NCI-H2107 (cell line): ENCODE measurements at places on chromosomes 16 and 17.
A peak's percentile ranks its signal among the peaks of the same experiment; 100 is the strongest.

DNA sequence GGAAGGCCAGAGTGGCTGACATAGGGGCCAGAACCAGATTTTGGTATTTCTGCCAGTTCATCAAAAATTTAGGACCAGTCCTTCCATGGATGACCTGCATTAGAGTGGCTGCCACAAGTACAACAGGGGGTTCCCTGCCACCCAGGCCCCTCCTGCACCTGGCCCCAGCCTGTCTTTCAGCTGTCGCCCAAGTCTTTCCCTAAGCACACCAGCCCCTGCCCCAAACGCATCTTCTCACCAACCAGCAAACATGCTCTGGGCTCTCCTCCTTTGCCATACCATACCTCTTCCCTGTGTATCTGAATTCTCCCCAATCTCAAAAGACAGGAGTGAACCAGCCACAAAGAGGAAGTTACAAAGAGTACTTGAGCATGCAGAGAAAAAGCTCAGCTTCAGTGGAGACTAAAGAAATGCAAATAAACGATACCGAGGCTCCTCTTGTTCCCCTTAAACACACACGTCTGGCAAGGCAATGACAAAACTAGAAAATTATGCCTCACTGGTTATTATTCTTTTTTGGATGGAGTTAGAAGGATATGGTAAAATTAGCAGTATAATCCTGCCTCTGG, 130.6 kb downstream of the DYNLRB2 start:
- no peak for DNase-seq

DNA sequence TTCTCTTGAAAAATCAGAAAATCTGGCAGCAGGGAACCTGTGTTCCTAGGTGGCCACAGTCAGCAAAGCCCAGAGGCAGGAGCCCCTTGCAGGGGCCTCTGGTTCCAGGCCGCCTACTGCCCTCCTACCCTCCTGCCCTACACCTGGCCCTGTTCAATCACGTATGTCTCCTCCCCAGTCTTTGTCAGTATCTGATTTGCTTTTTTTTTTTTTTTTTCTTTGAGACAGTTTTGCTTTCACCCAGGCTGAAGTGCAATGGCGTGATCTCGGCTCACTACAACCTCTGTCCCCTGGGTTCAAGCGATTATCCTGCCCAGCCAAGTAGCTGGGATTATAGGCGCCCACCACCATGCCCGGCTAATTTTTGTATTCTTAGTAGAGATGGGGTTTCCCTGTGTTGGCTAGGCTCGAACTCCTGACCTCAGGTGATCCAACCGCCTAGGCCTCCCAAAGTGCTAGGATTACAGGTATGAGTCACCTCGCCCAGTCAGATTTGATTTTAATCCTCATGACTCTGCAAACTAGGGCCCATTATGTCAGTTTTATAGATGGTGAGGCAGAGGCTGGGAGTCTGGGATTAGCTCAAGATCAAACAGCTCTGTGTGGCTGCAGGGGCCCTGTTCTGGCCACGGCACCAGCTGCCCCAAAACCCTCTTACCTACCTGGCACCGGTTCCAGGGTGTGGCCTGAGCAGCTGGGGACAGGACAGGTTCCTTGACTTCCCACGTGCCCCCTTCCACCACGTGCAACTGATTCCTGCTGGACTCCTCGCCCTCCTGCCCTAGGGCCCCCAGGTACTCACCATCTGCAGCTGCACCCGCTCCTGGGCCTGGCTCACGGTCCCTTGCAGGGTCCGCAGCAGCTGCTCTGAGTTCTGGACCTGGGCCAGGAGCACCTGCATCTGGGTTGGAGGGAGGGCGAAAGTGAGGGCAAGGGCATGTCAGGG, 14.7 kb downstream of the RABEP2 start:
- DNase-seq = no peak

DNA sequence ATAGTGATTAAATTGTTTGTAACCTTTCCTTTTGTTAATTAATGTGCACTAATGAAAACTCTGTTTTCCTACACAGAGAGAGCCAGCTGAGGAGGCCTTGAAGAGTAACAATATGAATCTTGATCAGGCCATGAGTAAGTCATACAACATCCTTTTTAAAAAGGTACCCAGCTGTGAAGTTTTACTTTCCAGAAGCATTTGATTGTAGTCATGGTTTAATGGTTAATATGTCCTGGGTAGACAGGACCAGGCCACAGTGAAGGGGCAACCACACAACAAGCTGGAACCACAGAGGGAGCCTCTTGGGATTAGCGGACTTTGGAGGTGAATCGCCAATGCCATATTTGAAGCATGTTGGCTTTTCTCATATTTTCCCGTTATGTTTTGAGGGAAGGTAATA, 55.6 kb downstream of the TMC6 start:
- DNase-seq = no peak

- no peak for DNase-seq
Measured at GRCh38 chr17:40086150-40087044, 14.0 kb downstream of the NR1D1 start.

GRCh38 chr17:78873519-78874340, 29.3 kb downstream of the CEP295NL start:
- DNase-seq = peak; percentile 41

DNA sequence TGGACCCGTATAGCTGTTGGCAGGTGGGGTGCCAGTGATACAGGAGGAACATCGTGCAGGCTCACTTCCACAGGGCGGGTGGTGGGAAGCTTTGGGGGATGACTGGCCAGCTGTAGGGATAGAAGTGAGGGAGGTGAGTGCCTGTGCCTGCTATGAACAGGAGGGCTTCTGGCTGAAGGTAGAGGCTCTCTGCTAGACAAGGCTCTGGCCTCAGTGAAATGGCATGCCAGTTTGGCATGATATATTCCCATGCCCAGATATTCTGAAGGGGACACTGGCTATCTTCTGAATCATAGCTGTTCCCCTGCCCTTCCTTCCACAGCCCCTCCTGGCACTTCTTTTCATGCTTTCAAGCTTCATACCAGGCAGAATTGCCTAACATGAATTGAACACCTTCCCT, 19.1 kb downstream of the PHAF1 start:
- no peak for DNase-seq

GRCh38 chr16:48576927-48577326, 33.1 kb downstream of the N4BP1 start:
- no peak for DNase-seq

DNA sequence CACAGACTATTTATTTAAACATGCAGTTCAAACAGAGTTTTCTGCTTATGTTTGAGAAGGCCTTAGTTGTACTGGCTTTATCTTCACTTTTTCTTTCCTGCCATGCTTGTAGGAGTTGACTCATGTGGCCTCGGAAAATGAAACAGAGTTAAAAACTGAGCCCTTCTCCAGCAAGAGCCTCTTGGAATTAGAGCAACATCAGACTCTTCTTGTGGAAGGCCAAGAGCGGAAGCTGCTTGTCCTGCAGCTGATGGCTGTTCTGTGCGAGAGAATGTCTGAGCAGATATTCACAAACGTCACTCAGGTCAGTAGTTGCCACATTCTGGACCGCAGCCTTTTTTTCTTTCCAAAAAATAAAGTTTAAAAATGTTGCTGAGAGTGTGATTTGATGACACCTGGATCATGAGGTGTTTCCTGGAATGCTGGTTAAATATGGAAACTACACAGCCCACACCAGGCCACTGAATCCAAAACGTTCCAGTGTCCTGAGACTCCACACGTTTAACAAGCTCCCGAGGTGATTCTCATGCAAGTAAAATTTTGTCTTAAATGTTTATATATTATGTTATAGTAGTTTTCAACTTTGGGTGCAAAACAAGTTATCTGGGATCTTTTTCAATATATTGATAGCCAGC, 65.9 kb downstream of the TANGO6 start:
- no peak for DNase-seq

DNA sequence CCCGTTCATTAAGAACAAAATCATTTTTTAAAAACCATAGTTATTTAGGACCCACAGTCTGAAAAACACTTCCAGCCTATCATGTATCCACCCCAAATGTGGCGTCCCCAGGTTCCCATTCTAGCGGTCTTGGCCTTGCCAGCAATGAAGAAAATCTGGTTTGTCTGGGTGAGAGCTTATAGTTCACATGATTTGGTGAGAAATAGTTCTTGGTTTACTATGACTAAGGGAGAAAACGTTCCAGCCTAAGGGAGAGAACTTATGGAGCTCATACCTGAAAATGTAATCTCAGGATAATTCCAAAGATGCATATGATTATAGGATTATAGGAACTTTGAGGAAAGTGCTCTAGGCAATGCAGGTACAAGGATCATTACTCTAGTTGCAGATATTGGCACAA, 4.8 kb downstream of the MARVELD3 start:
- no peak for DNase-seq

- DNase-seq = no peak
Measured at GRCh38 chr16:61606581-61606980, 429.7 kb downstream of the CDH8 start.

DNA sequence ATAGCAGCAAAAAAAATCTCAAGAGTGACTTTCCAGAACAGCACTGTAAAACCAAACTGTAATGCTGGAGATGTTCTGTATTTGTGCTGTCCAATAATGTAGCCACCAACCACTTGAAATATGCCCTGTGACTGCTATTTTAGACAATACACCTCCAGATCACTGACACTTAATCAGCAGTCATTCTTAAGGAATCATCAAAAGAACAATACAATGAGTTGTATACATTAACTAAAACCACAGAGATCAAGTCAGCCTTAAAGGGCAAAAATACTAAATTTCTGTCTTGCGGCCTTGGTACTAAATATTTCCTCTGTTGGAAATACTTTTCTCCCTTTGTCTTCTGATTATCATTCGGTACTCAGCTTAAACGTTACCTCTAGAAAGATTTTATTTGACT, 33.6 kb upstream of the ANKFY1 start:
- no peak for DNase-seq

GRCh38 chr16:75506107-75506506, 10.9 kb upstream of the CHST6 start:
- no peak for DNase-seq

GRCh38 chr17:64413513-64413912, 22.9 kb upstream of the PECAM1 start:
- no peak for DNase-seq

DNA sequence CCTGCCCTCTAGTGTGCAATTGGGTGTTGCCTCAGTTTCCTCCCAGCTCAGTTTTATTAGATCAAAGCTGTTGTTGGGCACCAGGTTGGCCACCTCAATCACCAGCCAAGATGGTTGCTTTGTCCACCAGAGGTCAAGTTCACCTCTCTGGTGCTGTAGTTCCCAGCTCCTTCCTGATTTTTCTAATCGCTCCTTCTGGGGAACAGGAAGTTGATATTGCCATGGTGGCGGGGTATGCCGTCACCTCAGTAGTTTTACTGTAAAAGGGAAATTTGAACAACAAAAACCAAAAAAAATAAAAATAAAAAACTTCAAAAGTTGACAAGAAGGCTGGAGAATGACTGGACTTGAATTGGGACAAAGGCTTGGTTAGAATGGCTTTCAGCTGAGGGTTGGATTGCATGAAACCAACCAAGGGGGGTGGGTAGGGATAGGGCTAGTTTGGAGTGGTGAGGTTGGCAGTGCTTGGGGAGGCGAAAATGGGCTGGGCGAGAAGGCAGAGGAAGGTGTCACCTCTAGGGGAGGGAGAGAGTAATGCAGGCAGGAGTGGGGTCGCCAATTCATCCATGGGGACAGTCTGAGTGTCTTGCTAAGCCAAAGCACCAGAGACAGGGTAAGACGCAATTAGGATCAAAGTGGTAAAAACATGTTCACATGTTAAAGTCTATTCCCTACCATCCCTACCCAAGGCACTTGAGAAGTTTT, 6.2 kb downstream of the EFNB3 start:
- DNase-seq = no peak

DNA sequence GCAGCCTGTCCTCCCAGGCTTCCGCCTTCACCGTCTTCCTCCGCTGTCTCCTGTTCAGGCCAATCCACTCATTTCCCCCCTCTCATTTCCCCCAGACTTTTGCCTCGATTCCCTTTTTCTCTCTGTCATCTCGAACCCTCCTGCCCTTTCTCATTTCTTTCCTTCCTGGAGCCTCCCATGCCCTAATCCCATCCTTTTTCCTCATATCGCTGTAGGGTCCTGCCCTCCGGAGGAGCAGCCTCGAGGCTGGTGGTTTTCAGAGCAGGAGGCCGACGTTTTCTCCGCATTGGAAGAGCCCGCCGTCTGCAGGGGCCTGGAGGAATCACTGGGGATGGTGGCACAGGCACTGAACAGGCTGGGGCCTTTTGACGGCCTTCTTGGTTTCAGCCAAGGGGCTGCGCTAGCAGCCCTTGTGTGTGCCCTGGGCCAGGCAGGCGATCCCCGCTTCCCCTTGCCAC, 597 bp downstream of the OVCA2 start:
- DNase-seq = no peak

DNA sequence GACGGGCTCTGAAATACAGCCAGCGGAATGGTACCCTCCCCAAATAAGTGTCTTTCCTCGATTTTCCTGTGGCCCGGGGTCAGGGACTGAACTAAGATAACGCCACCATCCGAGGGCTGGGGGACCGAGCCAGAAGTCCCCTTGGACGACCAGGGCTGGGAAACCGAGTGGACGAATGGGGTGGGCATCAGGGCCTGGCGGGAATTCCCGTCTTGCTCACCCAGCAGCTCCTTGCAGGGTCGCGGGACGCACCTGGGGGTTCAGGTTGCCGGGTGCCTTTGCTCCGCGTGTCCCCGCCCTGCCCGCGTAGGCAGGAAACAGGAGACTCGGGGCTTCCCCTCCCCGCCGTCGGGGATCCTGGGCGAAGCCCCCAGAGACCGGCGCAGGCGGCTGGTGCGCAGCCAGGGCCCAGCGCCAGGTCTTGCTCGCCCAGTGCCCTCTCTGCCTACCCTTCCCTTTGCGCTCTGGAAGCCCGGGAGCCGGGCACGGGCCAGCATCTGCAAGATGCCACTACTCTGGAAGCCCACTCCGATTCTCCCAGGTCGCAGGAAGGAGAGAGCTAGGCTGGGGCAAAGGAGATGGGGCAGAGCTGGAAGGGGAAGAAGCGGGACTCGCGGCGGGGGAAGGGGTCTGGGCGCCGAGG, 665 bp upstream of the GRIN2C start:
- DNase-seq = no peak

DNA sequence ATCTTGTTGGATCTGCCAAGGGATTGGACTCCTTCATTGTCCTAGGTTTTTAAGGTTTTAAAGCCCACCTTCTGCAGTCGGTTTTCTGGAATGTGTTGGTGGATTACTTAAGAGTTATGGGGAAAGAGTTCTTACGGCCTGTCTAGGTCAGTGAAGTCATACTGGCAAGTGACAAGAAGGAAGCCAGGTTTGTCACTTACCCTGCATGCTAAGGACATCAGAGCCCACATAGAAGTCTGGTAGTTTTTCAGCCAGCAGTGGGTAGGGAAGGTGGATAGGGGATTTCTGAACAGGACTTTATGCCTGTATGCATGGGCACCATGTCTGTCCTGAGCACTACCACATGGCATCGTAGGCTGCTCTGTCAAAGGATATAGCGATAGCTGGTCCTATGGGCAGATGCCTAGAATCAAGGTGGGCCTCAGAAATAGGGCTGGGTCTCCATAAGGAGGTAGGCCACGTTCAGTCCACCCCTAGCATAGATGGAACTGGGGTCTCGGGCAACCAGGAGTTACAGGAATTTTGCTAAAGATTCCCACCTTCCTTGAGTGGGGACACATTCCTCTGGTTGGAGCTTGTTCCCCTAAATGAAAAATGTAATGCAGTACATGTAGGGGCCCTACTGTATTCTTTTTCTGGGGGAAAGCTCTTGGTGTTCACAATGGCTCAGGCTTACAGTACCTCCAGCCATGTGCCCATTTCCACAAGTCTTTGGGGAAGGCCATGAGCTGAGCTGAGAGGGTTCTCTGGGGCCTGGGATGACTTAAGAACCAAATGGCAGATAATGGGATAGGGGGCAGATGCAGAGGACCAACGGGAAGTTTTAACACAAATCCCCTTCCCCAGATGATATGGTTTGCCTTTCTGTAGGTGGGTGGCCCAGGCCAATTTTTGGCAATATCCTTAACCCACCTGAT, 27.5 kb downstream of the TRPV2 start:
- DNase-seq = no peak

- no peak for DNase-seq
Measured at GRCh38 chr17:17342242-17342945, 39.2 kb downstream of the NT5M start.
